Caki2 (cell line): ENCODE measurements at places on chromosomes 5 and 9. TPM values are rescaled to one million over a fixed set of nuclear protein-coding genes. Genes with fewer than 3 reads are reported as not detected.

The INSL6 gene
- not detected in 2 replicates for total RNA-seq

The MYOZ3 gene
- not detected in 2 replicates for total RNA-seq

The NUTM2F gene
- not detected in 2 replicates for total RNA-seq

The PCDHGA4 gene
- not detected in 2 replicates for total RNA-seq

The PCDHB15 gene
- not detected in 2 replicates for total RNA-seq

The ZFP37 gene
- not detected in 2 replicates for total RNA-seq

The SPATA31A3 gene
- total RNA-seq = not detected in 2 replicates

The OBP2B gene
- total RNA-seq = not detected in 2 replicates

The GPSM1 gene
- total RNA-seq = 23.5 and 29.9 TPM in 2 replicates

The GFI1B gene
- not detected in 2 replicates for total RNA-seq

The ARL14EPL gene
- 0.34 TPM in 1 of 2 replicates, not detected in the other for total RNA-seq

The CENPP gene
- total RNA-seq = 0.90 and 3.6 TPM in 2 replicates

The HTR1A gene
- not detected in 2 replicates for total RNA-seq

The CEP72 gene
- 4.4 and 7.7 TPM in 2 replicates for total RNA-seq

The FOXD4L4 gene
- total RNA-seq = not detected in 2 replicates

The ADAMTS13 gene
- 3.0 and 3.7 TPM in 2 replicates for total RNA-seq

The UBAP1 gene
- 79.8 and 85.0 TPM in 2 replicates for total RNA-seq

The SLC26A2 gene
- total RNA-seq = 16.3 and 17.3 TPM in 2 replicates

The FOXI1 gene
- total RNA-seq = not detected in 2 replicates
